Stimulated activated naive B cell treated with anti-CD40 and anti-IgM and Interleukin-4, amounts not matched to agents 10 μg/mL and 1 μg/mL and 100 μg/mL, for 72 hours (primary cell): ENCODE measurements at places on chromosomes 6 and 20.

DNA sequence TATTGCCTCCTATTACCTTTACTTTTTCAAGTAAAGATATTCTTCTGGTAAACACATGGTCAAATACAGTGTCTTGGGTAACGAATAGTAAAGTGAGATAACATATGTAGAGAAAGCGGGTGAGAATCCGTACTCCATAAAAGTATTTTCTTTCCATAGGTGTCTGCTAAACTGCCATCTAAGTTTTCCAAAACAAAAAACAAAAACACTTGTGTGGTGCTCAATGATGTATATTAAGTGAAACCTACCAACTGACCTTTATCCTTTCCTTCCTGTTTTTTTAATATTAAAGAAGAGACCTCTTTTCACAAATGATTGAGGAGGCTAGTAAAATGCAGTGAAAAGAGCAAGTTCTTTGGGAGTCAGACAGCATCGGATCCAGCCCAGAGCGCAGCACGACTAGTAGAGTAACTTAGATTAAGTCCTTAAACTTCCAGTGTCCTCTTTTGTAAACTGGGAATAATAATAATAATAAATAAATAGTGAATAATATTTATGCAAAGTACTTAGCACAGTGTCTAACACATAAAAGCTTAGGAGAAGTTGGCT lies 437 bp upstream of the CDKAL1 start:
- no peak for DNase-seq

DNA sequence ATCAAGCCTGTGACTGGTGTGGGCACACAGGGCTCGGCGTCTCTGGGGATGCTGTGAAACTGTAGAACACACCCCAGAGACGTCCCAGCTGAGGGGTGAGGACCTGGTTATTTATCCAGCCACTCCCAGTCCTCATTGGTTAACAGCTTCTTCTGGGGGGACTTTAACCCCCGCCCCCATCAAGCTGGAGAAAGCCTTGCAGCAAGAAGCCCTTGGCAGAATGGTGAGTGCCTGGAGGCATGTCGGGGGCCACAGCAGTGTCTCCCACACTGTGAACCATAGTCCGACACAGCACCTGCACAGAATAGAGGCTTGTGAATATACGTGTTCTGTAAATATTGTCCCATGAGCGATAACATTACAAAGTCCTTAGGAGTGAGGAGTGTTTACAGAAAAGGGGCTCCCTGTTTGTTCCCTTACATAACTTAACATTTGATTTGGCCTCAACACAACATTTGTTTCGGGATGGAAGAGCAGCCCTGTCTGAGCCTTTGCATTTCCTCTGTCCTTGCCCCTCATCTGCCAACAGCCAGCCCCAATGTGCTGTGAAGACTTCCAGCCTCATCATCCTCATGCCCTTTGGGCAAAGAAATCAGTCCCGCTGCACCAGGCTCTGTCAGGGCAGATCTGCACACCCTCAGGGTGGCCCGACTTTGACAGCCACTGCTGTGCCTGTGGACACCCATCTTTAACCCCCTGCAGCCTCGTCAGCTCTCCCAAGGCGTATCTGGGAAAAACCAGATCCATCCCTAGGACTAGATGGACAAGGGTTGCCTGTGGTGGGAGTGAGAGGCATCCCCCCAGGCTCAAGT lies 2.2 kb upstream of the RRBP1 start:
- DNase-seq: no peak

DNA sequence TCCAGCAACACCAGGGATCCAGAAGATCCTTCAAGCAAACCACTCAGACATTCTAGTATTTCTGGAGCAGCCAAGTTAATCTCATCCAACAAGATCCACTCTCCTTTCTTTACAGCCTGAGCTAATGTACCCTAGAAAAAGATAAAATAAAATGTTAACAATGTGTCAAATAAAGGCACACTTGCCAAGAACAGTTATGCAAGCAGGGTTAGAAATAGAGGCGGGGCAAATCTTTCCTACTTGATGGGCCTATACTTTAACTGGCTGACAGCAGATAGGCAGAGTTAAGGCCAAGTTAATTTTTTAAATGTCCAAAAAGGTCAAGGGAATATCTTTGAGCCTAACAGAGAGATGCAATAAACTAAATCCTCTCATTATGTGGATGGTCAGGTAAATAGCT lies 60.8 kb downstream of the MDN1 start:
- DNase-seq: no peak

DNA sequence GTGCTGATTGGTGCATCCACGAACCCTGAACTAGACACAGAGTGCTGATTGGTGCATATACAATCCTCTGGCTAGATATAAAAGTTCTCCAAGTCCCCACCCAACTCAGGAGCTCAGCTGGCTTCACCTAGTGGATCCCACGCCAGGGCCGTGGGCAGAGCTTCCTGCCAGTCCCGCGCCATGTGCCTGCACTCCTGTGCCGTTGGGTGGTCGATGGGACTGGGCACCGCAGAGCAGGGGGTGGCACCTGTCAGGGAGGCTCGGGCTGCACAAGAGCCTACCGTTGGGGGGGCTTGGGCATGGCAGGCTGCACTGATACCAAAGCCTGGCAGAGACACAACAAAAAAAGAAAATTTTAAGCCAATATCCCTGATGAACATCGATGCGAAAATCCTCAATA lies 185.4 kb upstream of the ASCC3 start:
- DNase-seq: no peak

- no peak for DNase-seq
Observed at GRCh38 chr6:157614026-157614568, 208.9 kb upstream of the SNX9 start.

GRCh38 chr6:168063431-168063830 lies 15.6 kb downstream of the FRMD1 start:
- no peak for DNase-seq
